ENCODE measurements at places on chromosomes 5 and 9.

GRCh38 chr9:28922891-28923290, 1349.6 kb upstream of the C9orf72 start:
- no peak for DNase-seq

GRCh38 chr5:141685591-141685990, 3.6 kb upstream of the ARAP3 start:
- no peak for DNase-seq

GRCh38 chr5:17434982-17435381, 63.0 kb upstream of the TAF11L2 start:
- DNase-seq, result no peak

DNA sequence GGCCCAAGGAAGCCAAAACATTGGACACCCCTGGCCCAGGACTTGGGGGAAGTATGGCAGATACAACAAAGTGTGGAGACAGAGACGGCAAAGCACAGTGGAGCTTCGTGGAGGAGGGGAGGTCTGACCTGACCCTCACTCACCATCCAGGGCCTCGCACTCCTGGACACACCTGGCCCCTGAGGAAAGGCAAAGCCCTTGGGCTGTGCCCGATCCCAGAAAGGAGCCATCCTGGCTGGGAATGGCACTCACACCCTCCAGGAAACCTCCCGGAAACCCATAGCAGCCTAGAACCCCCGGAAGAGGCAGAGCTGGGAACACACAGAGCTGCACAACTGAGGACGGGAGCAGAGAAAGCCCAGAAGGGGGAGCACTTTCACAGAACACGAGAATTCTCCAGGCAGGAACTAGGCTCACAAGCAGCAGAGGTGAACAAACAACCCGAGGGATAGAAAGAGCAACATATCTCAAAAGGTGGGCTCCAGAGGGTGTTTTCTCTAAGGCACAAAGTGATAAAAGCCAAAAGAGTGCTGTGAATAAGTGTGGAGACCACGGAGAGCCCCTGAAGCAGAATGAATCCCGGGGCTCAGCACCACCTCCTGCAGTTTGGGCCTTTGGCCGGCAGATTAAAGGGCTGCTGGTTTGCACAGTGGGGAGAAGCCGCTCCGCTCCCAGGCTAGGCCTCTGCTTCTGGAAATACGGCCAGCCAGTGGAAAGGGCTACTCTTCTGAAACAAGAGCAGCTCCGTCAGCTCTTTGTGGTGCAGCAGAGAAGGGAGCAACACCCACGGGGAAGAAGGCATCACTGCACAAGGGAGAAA, 108.2 kb downstream of the UBE2R2 start:
- no peak for DNase-seq

- no peak for DNase-seq
Observed at GRCh38 chr9:113828221-113828620, 47.9 kb upstream of the ZNF618 start.

- no peak for DNase-seq
Observed at GRCh38 chr5:132485641-132486317, 4.8 kb downstream of the IRF1 start.
